Activated naive CD8-positive, alpha-beta T cell treated with anti-CD3 and anti-CD28 coated beads, Interleukin-2, amount 10 ng/mL, durations not matched to agents 7 days and 5 days (primary cell): ENCODE measurements at places on chromosomes 3 and 15. TPM values are rescaled to one million over a fixed set of nuclear protein-coding genes. Genes with fewer than 3 reads are reported as not detected.

- DNase-seq: no peak
Measured at GRCh38 chr15:77605547-77605946, 27.2 kb downstream of the LINGO1 start.

- DNase-seq: no peak
Measured at GRCh38 chr3:61903931-61904657, 342.7 kb downstream of the PTPRG start.

GRCh38 chr3:123783811-123784210, 100.3 kb downstream of the MYLK start:
- DNase-seq: no peak

Gene SKOR1
- 0.89 TPM for total RNA-seq

Gene RPL22L1
- total RNA-seq: 54.5 TPM

Gene CRABP1
- total RNA-seq: not detected

DNA sequence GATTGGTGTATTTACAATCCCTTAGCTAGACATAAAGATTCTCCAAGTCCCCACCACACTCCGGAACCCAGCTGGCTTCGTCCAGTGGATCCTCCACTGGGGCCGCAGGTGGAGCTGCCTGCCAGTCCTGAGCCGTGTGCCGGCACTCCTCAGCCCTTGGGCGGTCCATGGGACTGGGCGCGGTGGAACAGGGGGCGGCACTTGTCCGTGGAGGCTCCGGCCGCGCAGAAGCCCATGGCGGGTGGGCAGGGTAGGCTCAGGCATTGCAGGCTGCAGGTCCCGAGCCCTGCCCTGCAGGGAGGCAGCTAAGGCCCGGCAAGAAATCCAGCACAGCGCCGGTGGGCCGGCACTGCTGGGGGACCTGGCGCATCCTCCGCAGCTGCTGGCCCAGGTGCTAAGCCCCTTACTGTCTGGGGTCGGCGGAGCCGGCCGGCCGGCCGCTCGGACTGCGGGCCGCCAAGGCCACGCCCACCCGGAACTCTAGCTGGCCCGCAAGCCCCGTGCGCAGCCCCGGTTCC, 3.5 kb upstream of the RNU5B-1 start:
- DNase-seq: no peak

Gene DIS3L
- 27.8 TPM for total RNA-seq

DNA sequence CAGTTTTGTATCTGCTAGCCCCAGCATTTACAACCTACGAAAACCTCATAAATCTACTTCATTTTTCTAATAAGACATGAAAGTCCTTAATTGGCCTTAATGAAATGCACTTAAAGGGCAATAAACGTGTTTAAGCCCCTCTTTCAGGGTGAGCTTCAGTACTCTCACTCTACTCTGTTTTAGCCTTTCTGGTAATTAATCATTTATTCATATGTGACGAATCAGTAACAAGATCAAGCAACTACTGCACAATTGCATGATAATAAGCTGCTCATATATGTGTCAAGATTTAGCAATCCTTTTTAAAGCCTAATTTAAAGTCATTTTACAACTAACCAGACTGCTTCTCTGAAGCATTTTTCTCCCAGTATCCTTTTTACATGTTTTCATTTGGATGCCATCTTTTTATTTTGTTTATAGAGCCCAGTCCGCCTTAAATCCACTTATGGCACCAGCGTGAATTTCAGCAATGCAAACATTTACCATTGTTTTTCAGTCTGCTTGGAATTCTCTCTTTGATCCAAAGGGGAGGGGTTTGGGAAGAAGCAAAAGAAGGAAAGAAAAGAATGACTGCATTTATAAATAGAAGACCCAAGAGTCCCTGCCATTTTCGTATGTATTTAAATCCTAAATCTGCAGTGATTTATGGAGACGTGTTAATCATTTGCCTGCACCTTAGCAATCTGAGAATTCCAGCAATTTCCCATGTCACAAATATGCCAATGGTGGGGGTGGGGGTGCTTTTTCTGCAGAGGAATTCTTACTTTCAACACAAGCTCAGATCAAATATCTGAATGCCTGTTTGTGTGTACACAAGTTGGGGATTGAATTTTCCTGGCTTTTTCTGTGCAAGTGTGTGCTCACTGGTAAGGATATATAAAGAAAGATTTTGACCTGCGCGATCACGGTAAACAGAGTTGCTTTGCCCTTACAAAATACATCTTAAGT, 230.8 kb upstream of the TBC1D5 start:
- DNase-seq: no peak

DNA sequence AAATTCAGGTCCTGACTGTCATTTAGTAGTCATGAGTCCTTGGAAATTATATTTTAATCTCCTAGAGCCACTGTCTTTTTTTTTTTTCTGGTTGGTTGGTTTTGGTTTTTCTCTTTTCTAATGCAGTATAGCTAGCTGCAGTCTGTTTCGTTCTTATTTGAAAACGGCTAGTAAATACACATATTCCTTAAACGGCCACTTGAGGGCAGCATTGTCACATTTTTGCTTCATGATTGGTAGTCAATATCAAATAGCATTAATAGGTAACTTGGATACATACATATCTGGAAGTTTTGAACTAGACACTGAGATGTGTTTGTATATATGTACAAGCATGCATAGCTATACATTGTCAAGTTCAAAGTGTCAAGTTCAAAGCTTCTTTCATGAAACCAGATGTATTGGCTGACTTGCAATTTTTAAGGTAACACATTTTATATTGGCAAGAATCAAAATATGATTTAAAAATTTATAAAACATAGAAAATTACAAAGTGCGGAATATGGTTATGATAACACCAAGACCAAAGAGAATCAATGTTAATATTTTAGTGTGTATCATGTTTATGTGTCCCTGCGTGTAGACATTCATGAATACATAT, 22.5 kb downstream of the GABRA5 start:
- no peak for DNase-seq

Gene GHRL
- 0.53 TPM for total RNA-seq

Gene CDCP1
- total RNA-seq: 7.1 TPM

DNA sequence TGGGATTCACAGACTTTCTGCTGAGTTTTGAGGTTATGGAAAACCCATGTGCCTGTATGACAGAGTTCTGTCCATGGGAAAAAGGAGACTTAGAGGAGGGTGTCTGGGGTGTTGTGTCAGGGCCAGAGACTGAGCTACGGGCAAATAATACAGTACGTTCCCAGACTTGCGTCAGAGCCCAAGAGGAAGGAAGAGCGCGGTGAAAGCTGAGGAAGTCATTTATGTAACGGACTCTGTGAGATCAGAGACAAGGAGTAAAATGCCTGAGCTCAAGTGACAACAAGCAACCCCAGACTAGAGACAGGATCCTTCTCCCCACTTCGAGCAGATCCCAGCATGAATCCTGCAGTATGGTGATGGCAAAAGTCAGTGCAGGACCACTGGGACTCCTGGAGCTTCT, 368.6 kb upstream of the MCTP2 start:
- no peak for DNase-seq

GRCh38 chr3:100288288-100288894, 27.6 kb downstream of the TBC1D23 start:
- DNase-seq: no peak

Gene ICE2
- 65.1 TPM for total RNA-seq

GRCh38 chr15:63203451-63204090, 14.2 kb downstream of the RAB8B start:
- no peak for DNase-seq

GRCh38 chr3:73502609-73503583, 121.8 kb downstream of the PDZRN3 start:
- DNase-seq: peak; percentile 38

Gene CHST13
- 0.28 TPM for total RNA-seq

Gene TMEM43
- 44.4 TPM for total RNA-seq

- DNase-seq: no peak
Measured at GRCh38 chr3:182284793-182285192, 508.5 kb upstream of the ATP11B start.

DNA sequence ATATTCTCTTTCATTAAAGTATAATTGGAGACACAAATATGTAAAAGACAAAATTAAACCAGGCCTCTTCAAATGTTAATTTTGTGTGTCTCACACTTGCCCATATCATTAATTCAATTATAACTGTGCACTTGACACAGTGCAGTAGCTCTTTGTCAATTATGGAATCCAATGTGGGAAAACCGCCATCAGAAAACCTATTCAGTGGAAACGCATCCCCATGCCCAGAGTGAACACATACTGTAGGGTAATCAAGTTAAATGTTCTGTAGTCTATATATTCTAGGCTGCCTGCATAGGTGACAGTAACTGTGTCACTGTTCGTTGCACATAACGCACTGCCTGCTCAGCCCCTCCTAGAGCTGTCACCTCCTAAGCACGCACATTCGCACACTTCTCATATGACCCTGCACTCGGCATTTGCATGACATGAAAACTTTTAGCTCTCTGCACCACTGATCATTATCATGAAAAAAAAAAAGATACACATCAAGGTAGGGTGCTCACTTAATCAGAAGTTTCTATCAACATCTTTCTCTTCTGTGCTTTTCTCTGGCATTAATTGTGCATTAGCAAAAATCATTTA, 63.2 kb downstream of the MEIS2 start:
- no peak for DNase-seq

DNA sequence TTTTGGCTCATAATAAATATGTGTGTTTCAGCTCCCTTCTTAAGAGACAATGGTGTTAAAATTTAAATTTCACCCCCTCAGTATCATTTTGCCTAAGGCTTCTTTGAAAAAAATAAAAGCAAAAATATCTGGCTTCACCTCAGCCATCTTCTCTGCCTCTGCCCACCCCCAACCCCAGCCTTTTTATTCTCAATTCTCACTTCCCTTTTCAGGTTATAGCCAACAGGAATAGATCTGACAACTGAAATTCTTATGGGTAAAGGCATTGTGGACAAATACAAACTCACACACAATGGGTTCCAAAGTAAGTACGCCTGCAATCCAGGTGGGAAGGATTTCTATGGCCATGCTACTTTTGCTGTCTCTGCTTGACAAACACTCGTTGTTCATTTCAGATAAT, 399.0 kb upstream of the ARRDC4 start:
- DNase-seq: no peak

Gene KPNA4
- 36.7 TPM for total RNA-seq

Gene SPSB4
- total RNA-seq: not detected

DNA sequence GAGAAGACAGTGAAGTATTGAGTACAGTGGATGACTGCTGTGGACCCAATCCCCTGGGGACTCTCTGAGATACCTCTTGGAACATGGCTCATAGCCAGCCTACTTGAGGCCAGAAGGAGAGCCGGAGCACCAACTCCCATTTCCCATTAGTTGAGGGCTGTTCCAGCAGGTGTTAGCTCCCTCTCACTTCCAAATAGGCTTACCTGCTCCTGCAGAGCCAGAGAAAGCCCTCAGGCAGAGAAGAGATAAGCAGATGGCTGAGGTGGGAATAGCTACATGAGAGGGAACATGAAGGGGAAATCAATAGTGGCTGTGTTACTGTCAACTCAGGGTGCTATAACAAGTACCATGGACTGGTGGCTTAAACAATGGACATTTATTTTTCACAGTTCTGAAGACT, 4.6 kb upstream of the CCK start:
- no peak for DNase-seq

DNA sequence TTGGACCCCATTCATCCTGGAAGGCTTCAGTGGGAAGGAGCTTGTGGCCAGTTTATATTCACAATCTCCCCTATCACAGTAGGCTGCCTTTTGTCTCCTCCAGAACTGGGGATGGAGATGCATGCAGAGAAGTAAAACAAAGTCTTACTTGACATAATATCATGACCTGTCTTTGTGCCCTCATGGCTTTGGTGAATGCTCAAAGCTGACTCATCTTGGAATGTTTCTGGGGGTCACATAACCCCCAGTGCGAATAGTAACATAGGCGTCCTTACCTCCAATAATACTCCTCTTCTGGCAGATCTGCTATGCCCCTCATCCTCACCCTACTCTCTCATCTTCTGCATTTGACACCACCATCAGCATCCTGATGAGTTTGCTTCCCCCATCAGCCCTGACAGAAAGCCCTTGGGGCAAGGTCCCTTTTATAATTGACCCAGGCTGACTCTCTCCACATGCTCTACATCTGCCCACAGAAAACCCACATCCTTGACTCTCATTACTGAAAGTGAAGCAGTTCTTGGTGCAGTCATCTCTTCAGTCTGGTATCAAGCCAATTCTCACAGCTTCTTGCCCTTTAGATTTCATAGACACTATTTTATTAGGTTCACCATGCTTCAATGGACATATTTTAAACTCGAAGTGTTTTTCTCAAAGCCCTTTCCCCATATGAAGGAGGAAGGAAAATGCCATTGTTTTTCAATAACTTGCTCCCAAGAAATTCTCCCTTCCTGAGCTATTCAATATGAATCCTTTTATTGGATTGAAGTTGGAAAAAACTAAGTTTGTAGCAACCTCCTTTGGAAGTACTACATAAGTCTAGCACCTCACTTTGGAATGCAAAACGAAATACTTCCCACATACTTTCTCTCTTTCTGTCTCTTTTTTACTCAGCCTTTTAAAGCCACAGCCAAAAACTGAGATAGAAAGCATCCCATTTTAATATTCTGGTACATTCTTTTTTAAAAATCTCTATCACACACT, 36.6 kb downstream of the OSTN start:
- DNase-seq: no peak

Gene VGLL3
- not detected for total RNA-seq

DNA sequence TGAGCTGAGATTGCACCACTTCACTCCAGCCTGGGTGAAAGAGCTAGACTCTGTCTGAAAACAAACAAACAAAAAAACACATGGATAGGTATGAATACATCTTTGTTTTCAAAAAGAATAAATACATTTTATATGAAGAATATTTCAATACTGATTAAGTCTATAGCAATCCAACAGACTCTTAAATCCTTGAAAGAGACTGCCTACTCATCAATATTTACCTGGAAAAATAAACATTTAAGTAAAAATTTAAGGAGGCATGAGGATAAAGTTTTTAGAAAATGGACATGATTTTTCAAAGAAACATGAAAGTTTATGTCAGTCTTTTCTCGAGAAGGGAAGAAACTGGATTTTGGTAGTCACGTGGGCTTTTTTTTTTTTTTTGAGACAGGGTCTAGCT, 5.4 kb downstream of the NKIRAS1 start:
- DNase-seq: no peak

GRCh38 chr15:52103217-52104207, 9.1 kb downstream of the BCL2L10 start:
- no peak for DNase-seq

DNA sequence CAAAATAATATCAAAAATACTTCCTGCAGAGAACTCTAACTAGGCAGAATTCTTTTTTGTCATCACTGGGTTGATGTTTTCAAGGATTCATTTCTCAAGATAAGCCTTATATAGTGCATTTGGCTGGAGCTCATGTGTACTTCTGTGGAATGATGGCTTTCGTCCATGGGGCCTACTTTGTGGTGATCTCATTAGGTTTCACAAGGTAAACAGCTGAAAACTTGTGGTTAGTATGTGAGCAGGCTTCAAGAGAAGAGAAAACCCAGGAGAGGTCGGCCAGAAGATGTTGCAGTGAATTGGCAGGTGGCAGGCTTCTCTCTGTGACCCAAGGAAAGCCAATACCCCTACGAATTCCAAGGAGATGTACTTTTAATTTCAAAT, 121.4 kb upstream of the PHLDB2 start:
- DNase-seq: no peak

DNA sequence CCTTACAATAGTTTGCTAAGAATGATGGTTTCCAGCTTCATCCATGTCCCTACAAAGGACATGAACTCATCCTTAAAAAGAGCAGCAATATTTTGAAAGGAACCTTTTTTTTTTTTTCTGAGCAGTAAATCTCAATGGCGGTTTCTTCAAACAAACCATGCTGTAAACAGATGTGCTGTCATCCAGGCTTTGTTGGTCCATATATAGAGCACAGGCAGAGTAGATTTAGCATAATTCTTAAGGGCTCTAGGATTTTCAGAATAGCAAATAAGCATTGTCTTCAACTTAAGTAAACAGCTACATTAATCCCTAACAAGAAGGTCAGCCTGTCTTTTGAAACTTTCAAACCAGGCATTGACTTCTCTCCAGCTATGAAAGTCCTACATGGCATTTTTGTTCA, 334.2 kb downstream of the SLC9A9 start:
- no peak for DNase-seq

Gene CKMT1B
- not detected for total RNA-seq
